Left lobe of liver (tissue), 2 donors: ENCODE measurements at places on chromosomes 3 and 15.

DNA sequence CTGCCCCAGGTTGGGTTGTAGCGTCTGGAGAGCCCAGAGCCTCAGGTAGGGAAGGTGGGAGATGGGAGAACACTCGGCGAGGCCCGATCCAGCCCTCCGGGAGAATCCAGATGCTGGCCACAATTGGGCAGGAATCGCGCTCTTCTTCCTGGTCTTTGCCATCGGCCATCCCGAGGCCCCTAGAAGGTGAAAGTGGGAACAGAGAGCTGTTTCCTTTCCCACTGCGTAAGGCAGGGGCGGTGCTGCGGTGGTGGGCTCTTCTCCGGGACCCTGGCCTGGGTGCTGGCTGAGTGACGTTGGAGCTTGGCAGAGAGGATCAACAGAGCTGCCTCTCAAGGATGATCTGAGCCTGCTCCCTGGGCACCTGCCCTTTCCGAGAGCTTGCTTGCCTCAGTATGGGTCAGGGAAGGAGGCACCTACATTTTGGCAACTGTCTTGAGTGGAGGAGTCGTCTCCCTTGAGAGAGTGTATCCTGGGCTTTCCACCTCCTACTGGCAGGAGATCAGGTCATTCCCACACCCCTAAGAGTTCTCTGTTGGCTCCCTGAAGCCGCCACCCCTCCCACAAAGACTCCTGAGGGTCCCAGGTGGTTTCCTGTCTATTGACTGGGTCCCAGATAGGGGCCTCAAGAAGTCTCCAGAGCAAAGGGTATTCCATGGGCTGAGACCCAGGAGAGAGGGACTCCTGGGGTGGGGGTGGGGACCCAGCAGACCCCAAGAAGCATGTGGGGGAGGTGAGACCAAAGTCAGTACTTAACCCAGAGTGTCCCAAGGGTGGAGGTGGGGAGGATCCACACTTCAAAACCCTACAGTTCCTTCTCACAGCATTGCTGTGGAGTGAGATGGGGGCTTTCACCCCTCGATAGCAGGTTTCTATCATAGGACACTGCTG is 1.6 kb downstream of the C15orf39 start:
- no peak for DNase-seq

DNA sequence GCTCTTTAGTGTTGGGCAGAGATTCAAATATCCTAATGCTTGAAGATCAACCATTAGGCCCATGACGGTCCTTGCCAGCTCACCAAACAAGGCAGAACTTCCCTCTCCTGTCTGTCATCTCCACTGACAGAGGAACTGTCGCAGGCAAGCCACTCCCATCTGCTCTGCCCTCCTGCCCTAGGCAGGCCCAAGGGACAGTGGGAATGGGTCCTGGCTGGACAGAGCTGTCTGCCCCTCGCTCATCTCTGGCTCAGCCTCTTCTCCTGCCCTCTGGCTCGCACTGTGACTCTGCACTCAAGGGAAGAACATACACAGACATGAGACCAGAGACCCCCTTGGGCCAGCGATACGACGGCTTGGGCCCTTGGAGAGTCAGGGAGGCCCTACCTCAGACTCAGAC is 7.6 kb upstream of the MUSTN1 start:
- DNase-seq = peak; percentile 81

DNA sequence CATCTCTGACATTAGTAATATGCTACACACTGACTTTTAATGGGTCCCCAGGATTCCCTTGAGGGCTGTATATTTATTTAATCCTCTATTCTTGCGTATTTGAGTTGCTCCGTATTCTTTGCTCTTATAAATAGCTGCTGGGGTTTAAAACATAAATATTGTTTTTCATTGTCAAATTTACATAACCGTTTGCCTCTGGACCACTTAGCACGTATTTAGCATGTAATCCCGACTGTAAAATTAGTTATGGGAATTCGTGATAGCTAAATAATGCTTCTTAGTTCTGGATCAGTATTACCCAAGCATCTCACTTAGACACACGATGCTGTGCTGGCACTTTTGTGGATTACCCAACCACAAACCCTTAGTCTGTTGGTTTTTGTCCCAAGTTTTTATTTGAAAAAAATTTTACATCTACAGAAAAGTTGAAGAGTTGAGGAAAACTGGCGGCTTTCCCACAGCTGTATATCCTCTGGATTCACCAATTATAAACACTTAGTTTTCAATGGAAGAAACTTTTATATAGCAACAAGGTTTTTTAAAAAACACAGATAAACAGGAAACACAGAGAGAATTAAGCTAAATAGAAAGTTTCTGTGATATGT is 296.8 kb upstream of the TPM1 start:
- DNase-seq = no peak

- DNase-seq = no peak
These were observed 17.0 kb downstream of the TOPBP1 start for GRCh38 chr3:133644768-133645167.

GRCh38 chr3:99172736-99173657 is 271.5 kb upstream of the DCBLD2 start:
- peak; percentile 51 for DNase-seq

- no peak for DNase-seq
These were observed 5.2 kb downstream of the NR1D2 start for GRCh38 chr3:23950293-23950692.

DNA sequence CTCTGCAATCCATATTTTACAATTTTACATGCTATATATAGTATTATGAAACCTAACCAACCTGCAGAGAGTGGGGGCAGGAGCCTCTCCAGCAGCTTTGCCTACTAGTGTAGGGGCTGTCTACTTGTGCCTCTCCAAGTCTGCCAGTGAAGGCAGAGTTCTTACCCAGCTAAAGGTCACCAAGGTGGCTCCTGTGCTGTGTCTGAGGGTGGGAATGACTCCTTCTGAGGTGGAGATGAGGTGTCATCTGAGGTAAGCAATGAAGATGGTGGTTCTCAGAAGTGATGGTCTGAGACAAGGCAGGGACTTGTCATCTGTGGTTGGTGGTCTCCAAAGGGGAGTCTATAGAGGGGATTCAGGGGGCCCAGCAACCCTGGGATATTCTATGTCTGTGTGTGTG is 47.5 kb downstream of the SACM1L start:
- DNase-seq = no peak

DNA sequence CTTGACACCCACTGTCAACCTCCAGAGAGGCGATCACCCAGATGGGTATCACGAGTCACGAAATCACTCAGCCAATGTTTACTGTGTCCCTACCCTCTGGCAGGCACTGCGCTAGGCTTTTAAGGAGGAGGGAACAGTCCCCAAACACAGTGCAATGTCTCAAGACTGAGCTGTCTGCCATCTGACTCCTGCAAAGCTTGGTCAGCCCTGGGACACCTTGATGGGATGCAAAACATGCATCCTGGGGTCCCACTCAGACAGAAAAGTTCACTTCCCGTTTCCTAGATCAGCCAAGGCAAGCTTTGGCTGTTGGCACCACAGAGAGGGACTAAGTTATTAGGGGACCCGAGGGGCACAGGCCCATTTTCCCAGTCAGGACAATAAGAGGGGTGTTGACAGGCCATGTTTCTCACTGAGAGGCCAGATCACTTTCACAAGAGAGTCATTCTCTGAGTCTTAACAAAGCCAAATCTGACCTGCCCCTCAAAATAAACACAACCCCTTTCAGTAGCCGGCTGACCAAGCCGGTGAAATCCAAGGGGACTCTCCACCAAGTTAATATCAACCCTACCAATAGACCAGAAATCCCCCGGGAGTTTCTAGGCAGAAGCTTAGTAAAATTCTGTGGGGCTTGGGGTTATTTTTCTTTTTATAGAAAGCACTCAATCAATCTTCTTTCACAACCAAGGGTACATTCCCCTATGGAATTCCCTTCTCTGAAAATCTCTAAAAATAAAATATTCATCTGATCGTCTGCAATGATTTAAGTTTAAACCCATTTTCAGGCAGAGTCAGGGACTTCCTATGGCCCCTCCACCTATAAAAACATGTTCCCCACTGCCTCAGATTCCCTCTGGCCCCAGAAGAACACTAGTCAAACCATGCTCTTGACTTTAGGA is 3.5 kb downstream of the RFTN1 start:
- no peak for DNase-seq

GRCh38 chr3:56985878-56986277 is 74.6 kb upstream of the SPATA12 start:
- DNase-seq = no peak

- no peak for DNase-seq
These were observed 626.3 kb upstream of the NAALADL2 start for GRCh38 chr3:174232658-174233429.

DNA sequence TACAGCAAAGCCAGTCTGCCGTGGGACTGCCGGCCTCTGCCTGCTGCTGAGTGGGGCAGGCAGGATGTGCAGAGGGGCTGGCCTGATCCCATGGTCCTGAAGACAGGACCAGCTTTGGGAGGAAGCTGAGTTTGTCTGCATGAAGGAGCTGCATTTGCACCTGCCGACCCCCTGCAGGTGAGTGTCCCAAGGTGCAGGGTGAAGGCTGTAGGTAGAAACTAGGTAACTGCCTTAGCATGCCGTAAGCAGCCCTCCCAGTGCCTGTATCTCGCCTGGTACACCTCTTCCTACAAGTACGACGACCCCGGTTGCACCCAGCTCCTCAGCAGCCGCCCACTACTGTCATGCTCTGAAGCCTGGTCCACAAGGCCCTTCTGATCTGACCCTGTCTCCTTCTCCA is 34.9 kb downstream of the AMOTL2 start:
- no peak for DNase-seq

GRCh38 chr3:24704496-24704895 is 209.8 kb upstream of the THRB start:
- no peak for DNase-seq
